Pancreas (tissue), 10 donors: ENCODE measurements at places on chromosomes 12 and 14. TPM values are rescaled to one million over a fixed set of nuclear protein-coding genes. Genes with fewer than 3 reads are reported as not detected.

ALDH1L2 gene
- 36.1 TPM for total RNA-seq

TBX3 gene
- 0.60 TPM for total RNA-seq

RNU4-1 gene
- total RNA-seq, result 1,142 TPM

CCDC92 gene
- 10.1 TPM for total RNA-seq

PLXNC1 gene
- 0.92 TPM for total RNA-seq

CLEC1B gene
- total RNA-seq, result not detected

KRT75 gene
- total RNA-seq, result not detected

CCDC88C gene
- 19.5 TPM for total RNA-seq

CLEC2A gene
- total RNA-seq, result not detected

MEG3 gene
- total RNA-seq, result 726 TPM

- H3K27ac ChIP-seq, result no peak overlapping the region
- peaks cover 36% of the 10 kb centered on the region for H3K27me3 ChIP-seq
- no peaks in the 10 kb centered on the region for H3K36me3 ChIP-seq
- H3K4me1 ChIP-seq, result no peaks in the 10 kb centered on the region
- peak overlapping the region; percentile 14 for H3K4me3 ChIP-seq
These were observed 637 bp upstream of the FOXG1 start for GRCh38 chr14:28765831-28766468.

- no peak for DNase-seq
- no peaks in the 10 kb centered on the region for H3K27me3 ChIP-seq
- no peak overlapping the region for H3K4me3 ChIP-seq
- H3K36me3 ChIP-seq, result no peaks in the 10 kb centered on the region
These were observed 1241.6 kb upstream of the USP15 start for GRCh38 chr12:61018571-61018970.

DNA sequence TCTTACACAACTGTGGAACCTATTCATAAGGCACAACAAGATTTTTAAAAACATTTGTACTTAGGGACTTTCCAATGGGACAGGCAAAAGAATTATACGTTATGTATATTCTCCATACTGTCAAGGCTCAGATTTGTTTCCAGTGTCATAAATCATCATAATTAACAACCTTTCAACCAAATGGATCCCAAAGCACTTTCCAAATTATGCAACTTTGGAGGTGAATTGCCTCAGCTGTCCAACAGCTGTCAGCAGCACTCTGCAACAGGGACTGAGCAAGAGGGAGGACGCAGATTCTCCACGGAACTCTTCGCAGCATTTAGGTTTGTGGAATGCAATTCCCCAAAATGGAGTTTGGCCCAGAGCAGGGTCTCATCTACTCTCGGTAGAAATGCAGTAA lies 186.6 kb downstream of the PAX9 start:
- no peaks in the 10 kb centered on the region for H3K4me1 ChIP-seq
- no peak overlapping the region for H3K27ac ChIP-seq
- H3K27me3 ChIP-seq, result no peaks in the 10 kb centered on the region

- no peak overlapping the region for H3K4me3 ChIP-seq
- no peak for DNase-seq
- no peak overlapping the region for H3K27ac ChIP-seq
- H3K27me3 ChIP-seq, result peaks cover 34% of the 10 kb centered on the region
These were observed 1.9 kb downstream of the NKX2-1 start for GRCh38 chr14:36518031-36518585.

DNA sequence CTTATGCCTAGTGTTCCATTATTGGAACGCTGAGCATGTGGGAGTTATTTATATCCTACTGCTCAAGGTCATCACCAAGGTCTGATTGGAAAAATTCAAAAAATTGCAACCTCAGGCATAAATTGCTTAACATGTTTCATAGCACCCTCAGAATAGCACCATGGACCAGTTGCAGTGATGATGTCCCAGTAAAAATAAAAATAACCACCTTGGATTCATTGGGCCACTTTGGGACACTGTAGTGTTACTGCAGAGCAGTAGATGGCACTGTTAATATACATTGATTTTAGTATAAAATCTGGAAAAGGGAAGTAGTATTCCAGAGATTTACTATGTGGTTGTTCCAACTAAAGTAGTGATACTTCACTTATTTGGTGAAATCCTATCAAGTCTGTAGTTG lies 31.0 kb upstream of the PTCSC3 start:
- no peaks in the 10 kb centered on the region for H3K36me3 ChIP-seq
- no peak overlapping the region for H3K4me3 ChIP-seq
- no peak for DNase-seq
- no peak overlapping the region for H3K27ac ChIP-seq

- H3K27me3 ChIP-seq, result no peaks in the 10 kb centered on the region
- H3K27ac ChIP-seq, result no peak overlapping the region
- no peaks in the 10 kb centered on the region for H3K36me3 ChIP-seq
- no peaks in the 10 kb centered on the region for H3K4me1 ChIP-seq
- H3K4me3 ChIP-seq, result no peak overlapping the region
- DNase-seq, result no peak
These were observed 509.2 kb downstream of the FLRT2 start for GRCh38 chr14:86039176-86039575.

- peak overlapping the region; percentile 57 for H3K4me3 ChIP-seq
- no peaks in the 10 kb centered on the region for H3K27me3 ChIP-seq
- no peak for DNase-seq
- H3K36me3 ChIP-seq, result no peaks in the 10 kb centered on the region
These were observed 5.9 kb downstream of the GPR84 start for GRCh38 chr12:54358191-54358944.

DNA sequence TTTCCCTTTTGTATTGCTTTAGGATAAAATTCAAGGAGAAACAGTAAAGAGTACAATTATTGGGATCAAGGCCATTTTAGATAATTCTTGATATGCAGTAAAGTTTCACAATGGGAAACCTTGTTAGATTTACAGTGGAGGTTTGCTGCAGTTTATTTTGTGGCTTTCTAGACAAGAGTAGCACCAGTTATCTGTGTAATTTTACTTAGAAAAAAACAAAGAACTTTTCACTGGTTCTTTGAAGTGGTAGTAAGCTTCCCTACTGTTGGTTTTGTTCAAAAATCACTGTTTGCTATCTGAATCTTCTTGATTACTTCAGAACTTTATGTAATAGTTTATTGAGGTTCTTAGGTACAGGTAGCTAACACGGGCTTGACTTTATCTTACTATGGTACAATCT lies 42.0 kb downstream of the ADIPOR2 start:
- H3K27ac ChIP-seq, result no peak overlapping the region
- no peaks in the 10 kb centered on the region for H3K27me3 ChIP-seq
- no peaks in the 10 kb centered on the region for H3K36me3 ChIP-seq

DNA sequence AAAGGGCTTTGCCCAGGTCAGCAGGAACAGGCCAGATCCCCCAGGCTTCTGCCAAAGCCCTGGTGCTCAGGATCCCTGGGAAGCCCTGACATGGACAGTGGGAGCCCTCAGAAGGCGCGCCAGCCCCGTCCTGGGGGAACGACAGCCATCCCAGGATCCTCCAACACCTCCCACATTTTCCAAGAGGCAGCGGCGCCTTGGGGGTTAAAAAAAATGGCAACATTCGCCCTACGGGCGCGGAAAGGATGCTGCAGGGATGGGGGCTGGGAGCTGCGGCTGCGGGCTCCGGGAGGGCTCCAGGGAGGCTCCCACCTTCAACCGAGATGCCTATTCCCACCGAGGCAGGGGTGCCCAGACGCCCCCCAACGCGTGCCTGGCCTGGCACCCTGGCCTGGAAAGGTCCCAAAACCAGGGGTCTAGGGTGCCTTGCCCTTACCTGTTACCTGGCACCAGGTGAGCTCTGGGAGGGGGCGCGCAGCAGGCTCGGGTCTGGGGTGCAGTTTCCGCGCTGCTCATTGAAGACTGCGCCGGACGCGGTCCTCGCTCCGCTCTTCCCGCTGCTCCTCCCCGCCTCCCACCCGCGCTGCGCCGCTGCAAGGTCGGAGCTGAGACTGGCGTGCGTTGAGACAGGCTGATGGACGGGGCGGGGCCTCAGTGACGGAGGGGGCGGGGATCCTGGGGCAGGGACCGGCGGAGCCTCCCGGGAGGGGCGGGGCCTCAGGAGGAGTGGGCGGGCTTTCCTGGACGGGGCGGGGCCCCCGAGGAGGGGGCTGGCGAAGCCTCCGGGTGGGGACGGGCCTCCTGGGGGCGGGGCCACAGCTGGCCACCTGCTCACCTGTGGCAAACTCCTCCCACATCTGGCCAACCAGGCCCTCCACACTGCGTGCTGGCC lies at the start of gene ABCB9:
Gene ABCB9 (minus strand): TSS at position 613 of the 892 bp plus-strand sequence. CDS start 6,228 bp downstream, outside the sequence.
- peaks cover 34% of the 10 kb centered on the region for H3K4me1 ChIP-seq
- peak; percentile 99 for DNase-seq
- H3K27me3 ChIP-seq, result no peaks in the 10 kb centered on the region

DNA sequence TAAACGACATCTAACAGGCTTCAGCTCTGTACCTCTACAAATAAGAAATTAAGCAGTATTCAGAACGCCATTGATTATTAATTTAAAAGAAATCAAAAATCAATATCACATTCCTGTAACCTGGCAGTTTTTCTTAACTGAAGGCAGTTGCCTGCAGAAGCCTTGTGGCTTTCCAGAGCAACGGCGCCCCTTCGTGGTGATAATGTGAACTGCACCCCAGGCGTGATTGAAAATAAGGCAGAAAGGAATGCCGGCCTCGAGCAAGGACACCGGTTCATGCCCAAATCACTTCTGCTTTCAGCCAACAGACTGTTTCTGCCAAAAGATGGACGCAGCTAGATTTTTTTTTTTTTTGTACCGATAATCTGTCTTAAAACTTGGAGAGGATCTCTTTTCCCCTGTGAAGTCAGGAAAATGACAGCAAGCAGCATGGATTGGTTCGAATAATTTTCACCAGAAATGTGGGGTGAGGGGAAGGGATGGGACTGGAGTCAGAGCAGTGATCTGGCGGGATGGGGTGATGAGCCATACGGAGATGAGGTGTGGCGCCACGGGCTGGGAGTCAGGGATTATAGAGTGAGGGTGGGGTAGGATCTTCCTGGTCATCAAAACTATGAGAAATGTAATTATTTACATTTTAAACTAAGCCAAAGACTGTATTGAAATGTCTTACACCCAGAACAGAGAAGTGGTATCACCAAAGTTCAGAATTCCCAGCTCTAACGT lies 473.0 kb downstream of the DPF3 start:
- no peaks in the 10 kb centered on the region for H3K36me3 ChIP-seq
- no peaks in the 10 kb centered on the region for H3K27me3 ChIP-seq
- peak; percentile 60 for DNase-seq
- no peak overlapping the region for H3K27ac ChIP-seq
- no peak overlapping the region for H3K4me3 ChIP-seq

GRCh38 chr14:21711360-21711961 lies 37.8 kb upstream of the OR4E1 start:
- H3K4me1 ChIP-seq, result no peaks in the 10 kb centered on the region
- no peaks in the 10 kb centered on the region for H3K36me3 ChIP-seq
- no peaks in the 10 kb centered on the region for H3K27me3 ChIP-seq
- H3K4me3 ChIP-seq, result no peak overlapping the region
- DNase-seq, result peak; percentile 14
- H3K27ac ChIP-seq, result no peak overlapping the region

- H3K4me3 ChIP-seq, result no peak overlapping the region
- H3K27ac ChIP-seq, result no peak overlapping the region
- no peaks in the 10 kb centered on the region for H3K4me1 ChIP-seq
- DNase-seq, result no peak
- no peaks in the 10 kb centered on the region for H3K36me3 ChIP-seq
These were observed 614.3 kb upstream of the MDGA2 start for GRCh38 chr14:48289701-48290100.

GRCh38 chr12:8678661-8679111 lies 16.1 kb upstream of the MFAP5 start:
- H3K36me3 ChIP-seq, result no peaks in the 10 kb centered on the region
- H3K4me3 ChIP-seq, result no peak overlapping the region
- no peaks in the 10 kb centered on the region for H3K27me3 ChIP-seq
- H3K27ac ChIP-seq, result no peak overlapping the region

DNA sequence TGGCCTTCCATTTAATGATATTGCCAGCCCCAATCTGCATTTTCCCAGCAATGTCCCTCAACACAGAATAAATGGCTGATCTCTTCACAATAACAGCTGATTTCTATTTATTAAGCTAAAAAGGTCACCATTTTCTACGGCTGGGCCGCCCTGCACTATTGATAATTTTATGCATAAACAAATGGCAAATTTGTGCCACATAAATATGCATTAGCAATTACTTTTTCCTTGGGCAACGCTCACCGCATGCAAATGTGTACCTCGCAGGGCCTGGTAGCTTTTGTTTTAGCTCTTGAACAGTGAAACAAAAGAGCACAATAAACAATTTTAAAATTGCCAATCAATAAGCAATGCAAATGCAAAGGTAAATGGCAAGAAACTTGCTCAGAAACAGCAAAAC lies 331.9 kb upstream of the SOX5 start:
- no peak for DNase-seq
- H3K4me1 ChIP-seq, result no peaks in the 10 kb centered on the region
- H3K36me3 ChIP-seq, result no peaks in the 10 kb centered on the region
